ENCODE measurements at places on chromosomes 6 and 20. TPM values are rescaled to one million over a fixed set of nuclear protein-coding genes. Genes with fewer than 3 reads are reported as not detected.
A peak's percentile ranks its signal among the peaks of the same experiment; 100 is the strongest.

DNA sequence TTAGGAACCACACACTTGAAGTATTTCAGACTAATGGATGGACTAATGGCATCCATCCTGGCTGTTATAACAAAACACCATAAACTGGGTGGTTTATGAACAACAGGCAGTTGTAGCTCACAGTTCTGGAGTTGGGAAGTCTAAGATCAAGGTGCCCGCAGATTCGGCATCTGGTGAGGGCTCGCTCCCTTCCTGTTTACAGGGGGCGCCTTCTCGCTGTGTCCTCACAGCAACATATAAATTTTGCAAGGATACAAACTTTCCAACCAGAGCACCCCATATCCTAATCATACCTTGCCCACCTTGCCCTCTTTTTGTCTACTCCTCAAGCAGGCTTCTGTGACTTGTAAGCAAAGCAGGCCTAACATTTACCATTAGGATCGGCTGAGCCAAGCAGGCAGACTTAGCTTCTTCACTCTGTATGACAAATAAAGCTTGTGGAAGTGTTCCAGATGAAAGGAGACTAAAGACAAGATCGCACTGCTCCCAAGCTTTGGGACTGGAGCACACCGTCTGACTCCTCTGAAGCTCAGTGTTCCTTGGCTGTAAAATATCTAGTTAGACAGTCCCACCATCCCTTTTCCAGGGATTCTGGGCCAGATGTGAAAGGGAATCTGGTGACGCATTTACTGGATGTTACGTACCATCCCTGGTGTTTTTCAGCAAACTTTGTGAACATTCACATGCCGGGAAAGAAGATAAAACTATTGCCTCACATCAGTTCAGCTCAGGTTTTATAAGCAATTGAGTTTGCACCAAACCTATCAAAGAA is 34.9 kb downstream of the GFOD1 start:
- DNase-seq = no peak

GRCh38 chr20:19815553-19815991 is 57.5 kb downstream of the RIN2 start:
- no peak for DNase-seq

TFAP2A gene
- 0.20 TPM for total RNA-seq

PHACTR3 gene
- total RNA-seq = not detected

GRCh38 chr6:17869010-17869752 is 118.3 kb downstream of the KIF13A start:
- DNase-seq = no peak

LRFN2 gene
- 0.08 TPM for total RNA-seq

- no peak for DNase-seq
Observed at GRCh38 chr6:79453558-79454042, 83.6 kb downstream of the LCA5 start.

PTGIS gene
- total RNA-seq = 2.8 TPM

- peak; percentile 46 for DNase-seq
Observed at GRCh38 chr6:36851149-36851614, 11.9 kb upstream of the CPNE5 start.

MMP24 gene
- total RNA-seq = not detected

GRCh38 chr6:141248021-141248799 is 884.5 kb upstream of the GJE1 start:
- DNase-seq = no peak

LCA5 gene
- total RNA-seq = 0.15 TPM

COL9A3 gene
- total RNA-seq = not detected

CALHM6 gene
- 13.1 TPM for total RNA-seq

- no peak for DNase-seq
Observed at GRCh38 chr6:148217921-148218320, 124.7 kb upstream of the SASH1 start.

DNA sequence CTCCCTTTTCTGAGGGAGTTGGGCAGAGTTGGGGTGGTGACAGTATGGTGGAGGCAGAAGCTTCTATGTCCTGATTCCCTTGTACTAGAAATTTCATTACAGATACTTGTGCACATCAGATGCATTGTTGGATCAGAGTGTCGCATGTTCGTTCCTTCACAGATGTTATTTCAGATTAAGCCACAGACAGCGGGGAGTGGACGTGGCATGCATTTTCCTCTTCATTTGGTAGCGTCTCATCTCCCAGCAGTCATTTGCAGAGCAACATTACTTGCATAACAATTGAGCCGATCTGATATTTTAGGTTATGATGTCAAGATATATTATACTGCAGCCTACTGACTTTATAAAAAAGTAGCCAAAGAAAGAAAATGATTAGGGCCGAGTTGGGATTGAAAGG is 261.6 kb upstream of the SASH1 start:
- no peak for DNase-seq

SCRT2 gene
- total RNA-seq = not detected

DNA sequence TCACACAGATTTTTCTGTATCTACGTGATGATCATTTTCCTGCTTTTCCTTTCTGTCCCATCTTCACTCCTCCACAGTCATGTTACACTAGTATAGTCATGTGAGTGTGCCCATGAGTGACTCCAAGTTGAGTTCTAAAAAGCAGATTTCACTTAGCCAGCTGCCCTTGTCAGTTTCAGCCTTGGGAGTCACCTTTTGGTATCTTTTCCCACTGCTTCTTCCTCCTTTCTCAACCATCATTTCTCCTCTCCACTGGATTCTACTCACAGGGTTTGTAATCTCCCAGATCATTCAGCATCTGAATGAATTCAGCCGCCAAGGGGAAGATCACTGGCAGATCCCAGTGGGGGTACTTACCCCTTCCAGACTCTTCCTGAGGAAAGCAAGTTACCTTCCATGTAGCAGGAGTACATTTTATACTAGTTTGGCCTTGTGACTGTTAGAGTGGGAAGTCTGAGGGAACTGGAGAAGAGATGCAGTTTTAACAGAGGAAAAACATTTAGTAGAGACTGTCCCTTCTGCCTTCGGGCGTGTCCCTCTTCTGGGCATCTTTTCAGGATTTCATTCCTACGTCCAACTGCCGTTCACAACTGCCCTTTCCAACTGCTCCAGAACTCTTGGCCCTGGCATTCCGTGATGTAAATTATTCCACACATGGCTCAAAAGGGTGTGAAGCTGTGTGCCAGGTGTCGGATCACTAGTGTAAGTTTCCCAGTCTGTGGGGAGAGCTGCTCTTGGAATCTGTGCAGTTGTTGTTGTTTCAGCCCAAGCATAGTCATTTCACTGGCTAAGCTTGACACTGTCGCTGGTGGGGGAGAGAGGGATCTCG is 38.9 kb downstream of the BICRAL start:
- DNase-seq = no peak

- DNase-seq = no peak
Observed at GRCh38 chr6:52087498-52087999, at the start of gene PKHD1. TSS of gene PKHD1 (minus strand) at chr6:52087613. CDS start at chr6:52084933, 2,680 bp downstream.

Measured in activated CD4-positive, alpha-beta memory T cell treated with anti-CD3 and anti-CD28 coated beads, Interleukin-2, amount 10 ng/mL, durations not matched to agents 7 days and 5 days (primary cell).